ENCODE measurements at places on chromosomes 6 and 20.

- no peak for ATAC-seq
Measured at GRCh38 chr6:53313784-53314400, 34.9 kb downstream of the ELOVL5 start.

DNA sequence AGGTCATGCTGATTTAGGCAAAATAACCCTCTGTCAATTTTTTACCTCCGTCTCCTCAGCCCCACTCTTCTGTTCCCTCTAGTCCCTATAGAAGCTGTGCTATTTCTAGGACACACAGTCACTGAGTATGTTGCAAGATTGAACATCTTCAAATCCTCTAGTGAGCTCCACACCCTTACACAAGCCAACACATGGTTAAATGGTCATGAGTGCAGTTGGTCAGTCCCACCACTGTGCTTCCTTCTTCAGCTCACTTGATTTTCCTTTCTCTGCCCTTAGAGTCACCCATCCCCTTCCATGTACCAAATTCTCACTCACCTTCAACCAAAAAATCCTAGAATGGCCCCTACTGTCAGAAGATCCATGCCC, 48.2 kb upstream of the F13A1 start:
- ATAC-seq = no peak

DNA sequence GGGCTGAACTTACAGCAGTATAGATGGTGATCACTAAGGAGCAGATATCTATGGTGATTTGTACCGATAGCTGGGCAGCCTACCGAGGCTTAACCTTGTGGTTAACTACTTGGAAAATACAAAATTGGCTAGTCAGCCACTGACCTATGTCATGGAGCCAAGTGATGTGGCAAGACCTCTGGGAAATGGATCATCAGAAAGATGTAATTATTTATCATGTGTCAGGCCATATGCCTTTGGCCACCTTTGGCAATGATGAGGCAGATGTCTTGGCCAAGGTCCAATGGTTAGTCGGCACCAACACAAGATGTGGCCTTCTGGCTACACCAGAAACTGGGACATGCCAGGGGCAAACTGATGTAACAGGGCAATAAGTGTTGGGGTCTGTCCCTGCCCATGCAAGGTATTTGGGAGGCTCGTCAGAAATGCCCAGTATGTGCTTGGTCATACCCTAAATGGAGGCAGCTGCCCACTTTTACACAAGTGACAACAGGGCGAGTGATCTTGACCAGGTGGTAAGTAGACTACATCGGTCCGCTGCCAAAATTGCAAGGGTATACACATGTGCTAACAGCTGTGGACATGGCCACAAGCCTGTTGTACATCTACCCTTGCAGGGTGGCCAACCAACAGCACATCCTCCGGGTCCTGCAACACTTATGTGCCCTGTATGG, 30.1 kb downstream of the HDDC2 start:
- ATAC-seq = no peak

GRCh38 chr6:63764318-63764916, 128.8 kb downstream of the PHF3 start:
- no peak for ATAC-seq

DNA sequence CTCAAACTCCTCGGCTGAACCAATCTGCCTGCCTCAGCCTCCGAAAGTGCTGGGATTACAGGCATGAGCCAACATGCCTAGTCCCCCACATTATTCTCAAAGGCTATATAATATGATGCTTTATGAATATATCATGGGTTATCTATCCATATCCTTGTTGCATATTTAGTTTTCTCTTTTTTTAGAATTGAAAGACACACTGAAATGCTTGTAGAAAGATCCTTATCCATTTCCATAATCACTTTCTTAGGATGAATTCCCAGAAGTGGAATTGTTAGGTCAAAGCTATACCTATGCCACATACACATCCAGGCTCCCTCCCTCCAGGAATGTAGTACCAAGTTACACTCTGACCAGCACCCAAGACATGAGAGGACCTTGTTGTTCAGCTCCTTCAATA, 2.5 kb upstream of the ARFGEF3 start:
- no peak for ATAC-seq

GRCh38 chr6:37765182-37765775, 54.2 kb upstream of the ZFAND3 start:
- ATAC-seq = no peak

GRCh38 chr20:38098952-38099351, 65.4 kb downstream of the RPRD1B start:
- no peak for ATAC-seq
